ENCODE measurements at places on chromosomes 13 and 19. TPM values are rescaled to one million over a fixed set of nuclear protein-coding genes. Genes with fewer than 3 reads are reported as not detected.

DNA sequence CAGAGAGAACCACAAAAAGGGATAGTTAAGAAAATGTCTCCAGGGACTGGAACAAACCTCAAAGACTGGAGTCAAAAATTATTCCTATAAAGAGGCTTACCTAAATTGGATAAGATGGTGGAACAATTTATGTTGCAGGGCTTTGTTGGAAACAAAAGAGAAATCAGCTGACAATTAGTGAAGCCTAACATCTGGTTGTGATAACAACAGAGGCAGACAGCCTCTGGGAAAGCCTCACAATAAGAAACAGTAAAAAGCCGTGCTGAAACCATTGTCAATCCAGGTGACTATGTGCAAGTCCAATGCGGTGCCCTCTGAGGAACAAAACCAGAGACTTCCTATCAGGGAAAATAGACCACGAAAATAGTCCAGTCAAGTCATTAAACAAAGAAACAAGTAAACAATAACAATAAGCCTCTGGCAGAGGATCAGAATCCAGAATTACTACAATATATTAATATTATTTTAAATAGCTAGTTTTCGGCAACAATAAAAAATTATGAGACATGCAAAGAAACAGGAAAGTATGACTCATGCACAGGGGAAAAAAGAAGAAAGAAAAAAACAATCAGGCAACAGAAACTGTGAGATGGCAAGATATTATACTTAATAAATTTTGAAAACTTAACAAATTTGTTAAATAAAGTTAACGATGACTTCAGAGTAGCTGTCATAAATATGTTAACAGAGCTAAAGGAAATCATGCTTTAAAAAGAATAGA is 99.7 kb upstream of the RXFP2 start:
- no peak for DNase-seq

Gene TEX101
- total RNA-seq: not detected

DNA sequence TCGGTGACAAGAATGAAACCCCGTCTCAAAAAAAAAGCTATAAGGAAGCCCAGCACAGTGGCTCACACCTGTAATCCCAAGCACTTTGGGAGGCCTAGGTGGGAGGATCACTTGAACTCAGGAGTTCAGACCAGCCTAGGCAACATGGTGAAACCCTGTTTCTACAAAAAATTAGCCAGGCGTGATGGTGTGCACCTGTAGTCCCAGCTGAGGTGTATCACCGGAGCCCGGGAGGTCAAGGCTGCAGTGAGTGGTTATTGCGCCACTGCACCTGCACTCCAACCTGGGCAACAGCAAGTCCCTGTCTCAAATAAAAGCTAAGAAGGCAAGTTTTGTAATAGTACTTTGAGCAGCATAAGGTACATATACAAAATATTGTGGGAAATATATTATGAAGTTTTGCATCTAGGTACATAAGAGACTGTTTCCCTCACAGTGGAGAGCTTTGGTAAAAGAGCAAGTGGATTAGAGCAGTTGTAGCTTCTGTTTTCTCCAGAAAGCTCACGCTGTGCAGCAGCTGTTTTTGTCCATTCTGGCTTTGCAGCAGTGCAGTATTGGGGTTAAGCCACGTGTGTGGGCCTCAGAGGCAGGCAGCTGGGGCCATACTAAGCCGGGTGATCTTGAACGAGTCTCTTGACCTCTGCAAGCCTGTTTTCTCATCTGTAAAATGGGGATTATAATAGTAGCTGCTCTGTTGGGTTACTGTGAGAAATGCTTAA is 35.4 kb downstream of the ARHGAP35 start:
- no peak for DNase-seq

GRCh38 chr19:38483016-38483630 is 49.6 kb downstream of the RYR1 start:
- no peak for DNase-seq

- no peak for DNase-seq
Measured at GRCh38 chr19:18173054-18173571, 500 bp upstream of the IFI30 start.

Gene LIM2
- total RNA-seq: 1.0 TPM

Gene PSG6
- total RNA-seq: not detected

GRCh38 chr19:5585461-5586299 is 17.9 kb upstream of the TINCR start:
- DNase-seq: peak; percentile 53

DNA sequence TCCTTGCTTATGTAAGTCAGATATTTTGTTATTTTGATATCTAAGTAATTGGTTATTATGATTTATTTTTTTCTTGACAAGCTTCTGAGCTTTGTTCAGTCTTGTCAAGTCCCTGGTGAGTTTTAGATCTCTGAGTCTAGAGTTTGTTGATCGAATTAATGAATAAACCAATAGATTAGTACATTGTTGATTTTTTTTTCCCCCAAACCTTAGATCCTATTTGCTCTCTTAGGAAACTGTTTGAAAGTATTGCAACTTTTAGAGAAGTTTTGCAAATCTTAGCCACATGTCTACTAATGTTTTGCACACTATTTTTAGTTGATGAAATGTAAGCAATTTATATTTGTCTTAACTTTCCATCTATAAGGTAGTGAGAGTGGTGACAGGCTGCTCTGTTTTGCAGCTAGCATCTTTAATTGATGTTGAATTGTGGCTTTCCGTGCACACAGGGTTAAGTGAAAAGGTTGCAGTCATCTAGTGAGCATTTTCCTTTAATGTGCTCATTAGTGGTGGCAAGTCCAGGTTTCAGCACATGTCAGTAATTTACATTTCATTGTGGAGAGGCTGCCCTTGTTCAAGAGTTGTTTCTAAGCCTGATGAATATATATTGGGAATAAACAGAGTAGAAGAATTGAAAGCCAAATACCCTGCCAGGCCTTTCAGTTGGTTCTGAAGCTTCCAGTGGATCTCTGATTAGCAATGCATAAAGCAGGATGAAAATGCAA is 86.3 kb downstream of the PCCA start:
- no peak for DNase-seq

Gene MBD3L2
- not detected for total RNA-seq

Gene CYP4F8
- total RNA-seq: not detected

Gene CYP2A6
- total RNA-seq: not detected

Measured in activated T-cell treated with anti-CD3 and anti-CD28 coated beads, Interleukin-2, amount 50 U/mL, for 72 hours (primary cell).